NCI-H2171 (cell line): ENCODE measurements at places on chromosomes 3 and 15.

DNA sequence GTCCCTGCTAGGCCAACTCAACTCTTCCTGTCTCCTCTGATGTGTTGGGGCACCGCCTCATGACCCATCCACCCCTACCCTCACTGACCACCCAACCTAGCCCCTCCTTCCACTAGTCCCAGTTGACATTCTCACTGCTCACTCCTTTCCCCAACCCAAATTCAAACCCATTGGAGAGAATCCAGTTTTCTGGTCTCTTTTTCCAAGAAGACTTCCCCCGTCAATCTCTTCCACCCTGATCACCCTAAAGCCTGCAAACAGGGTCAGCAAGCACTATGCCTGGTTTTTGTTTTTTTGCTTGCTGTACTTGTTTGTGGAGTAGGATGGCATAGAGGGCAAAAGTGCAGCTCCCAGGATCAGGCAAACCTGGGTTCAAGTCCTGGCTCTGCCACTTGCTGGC is 176.6 kb upstream of the PPP2R3A start:
- no peak for DNase-seq

DNA sequence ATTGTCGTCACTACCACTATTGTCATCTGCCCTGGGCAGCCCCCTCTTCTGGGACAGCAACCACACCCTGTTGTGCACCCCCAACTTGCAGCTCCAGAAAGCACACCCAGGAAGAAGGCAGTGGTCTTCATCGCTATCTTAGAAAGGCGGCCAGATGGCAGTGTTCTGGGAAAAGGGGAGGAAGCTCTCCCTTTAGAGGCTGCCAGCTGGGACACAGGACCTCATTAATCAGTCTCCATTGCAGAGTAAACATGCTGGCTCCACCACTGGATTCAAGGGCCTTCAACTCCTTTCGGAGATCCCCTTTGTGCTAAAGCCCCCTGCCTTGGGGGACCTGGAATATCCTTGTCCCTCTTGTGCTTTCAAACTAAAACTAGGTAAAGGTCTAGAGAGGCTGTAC is 199.3 kb upstream of the LINGO1 start:
- peak; percentile 70 for DNase-seq

GRCh38 chr3:78729946-78730345 is 1037.9 kb downstream of the ROBO1 start:
- no peak for DNase-seq

DNA sequence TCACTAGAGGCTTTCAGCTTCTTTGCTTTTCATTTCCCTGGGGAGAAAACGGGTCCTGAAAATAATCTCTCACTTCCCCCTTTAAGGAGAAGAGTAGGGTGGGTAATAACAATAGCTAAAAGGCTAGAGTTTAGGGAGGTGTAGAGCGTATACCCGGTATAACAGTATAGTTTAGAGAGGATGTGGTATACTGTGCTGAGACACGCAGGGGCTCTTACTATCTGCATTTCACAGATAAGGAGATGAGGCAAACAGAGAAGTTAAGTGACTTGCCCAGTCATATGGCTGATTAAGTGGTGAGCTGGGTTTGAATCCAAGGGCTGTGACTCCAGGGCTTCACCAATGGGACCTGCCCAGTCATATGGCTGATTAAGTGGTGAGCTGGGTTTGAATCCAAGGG is 15.0 kb upstream of the KCNMB3 start:
- no peak for DNase-seq

- no peak for DNase-seq
Measured at GRCh38 chr15:101256757-101257156, 4.9 kb upstream of the CHSY1 start.

DNA sequence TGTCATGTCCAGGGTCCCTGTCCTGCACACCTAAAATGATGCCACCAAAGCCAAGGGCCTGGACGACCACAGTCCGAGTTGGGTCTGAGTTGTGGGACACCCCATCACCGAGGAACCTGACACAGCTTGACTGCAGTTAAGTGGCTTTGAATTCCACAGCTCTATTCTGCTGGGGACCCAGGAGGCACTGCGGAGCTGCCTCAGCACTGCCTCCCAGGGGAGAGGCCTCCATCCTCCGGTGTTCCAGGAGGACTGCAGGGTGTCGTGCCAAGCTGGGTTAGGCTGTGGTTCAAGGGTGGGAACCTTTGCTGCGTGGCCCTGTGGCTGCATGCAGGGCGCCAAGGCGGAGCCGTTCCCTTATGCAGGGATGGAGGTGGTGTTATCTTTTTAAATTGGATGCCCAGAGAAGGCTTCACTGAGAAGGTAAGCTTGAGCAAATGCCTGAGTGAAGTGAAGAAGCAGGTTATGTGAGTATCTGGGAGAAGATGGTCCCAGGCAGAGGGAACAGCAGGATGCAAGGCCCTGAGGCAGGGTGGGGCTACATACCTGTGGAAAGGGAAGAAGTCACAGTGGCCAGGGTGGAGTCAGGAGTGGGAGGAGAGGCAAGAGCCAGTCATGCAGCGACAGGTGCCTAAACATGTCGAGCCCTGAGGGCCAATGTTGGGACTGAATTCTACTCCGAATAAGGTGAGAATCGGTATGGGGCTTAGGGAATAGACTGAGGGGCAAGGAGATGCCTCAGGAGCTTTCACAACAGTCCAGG is 144.8 kb downstream of the TPRA1 start:
- no peak for DNase-seq

DNA sequence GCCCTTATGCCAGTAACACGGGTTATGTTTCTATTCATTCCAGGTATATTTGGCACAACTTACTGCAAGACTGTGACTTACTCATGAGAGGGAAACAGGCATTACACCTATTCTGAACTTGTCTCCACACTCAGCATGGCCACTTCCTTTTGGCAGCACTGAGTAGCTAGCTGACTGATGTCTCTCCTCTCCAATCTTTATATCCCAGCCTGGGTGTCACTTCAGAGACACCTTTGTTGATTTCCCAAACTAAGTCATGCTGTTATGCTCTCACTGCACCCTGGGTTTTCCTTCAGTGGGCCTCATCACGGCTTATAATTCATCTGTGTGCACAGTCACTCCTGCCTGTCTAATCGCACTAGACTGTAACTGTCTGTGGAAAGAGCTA is 114.8 kb downstream of the MYLK start:
- DNase-seq: no peak
